ENCODE measurements at places on chromosomes 4 and X. TPM values are rescaled to one million over a fixed set of nuclear protein-coding genes. Genes with fewer than 3 reads are reported as not detected.

NPY2R gene
- total RNA-seq = not detected

FRMPD3 gene
- total RNA-seq = not detected

PPBP gene
- not detected for total RNA-seq

FGF16 gene
- total RNA-seq = not detected

USP17L21 gene
- not detected for total RNA-seq

SLC16A2 gene
- 18.3 TPM for total RNA-seq

CD38 gene
- total RNA-seq = not detected

PAGE1 gene
- total RNA-seq = not detected

VCX gene
- not detected for total RNA-seq

KCND1 gene
- 1.6 TPM for total RNA-seq

GLRA2 gene
- total RNA-seq = not detected

INTS6L gene
- 5.8 TPM for total RNA-seq

GPR82 gene
- not detected for total RNA-seq

USP9X gene
- total RNA-seq = 101 TPM
